ENCODE measurements at places on chromosomes 11 and 22. TPM values are rescaled to one million over a fixed set of nuclear protein-coding genes. Genes with fewer than 3 reads are reported as not detected.

- DNase-seq, result no peak
Measured at GRCh38 chr11:34613552-34614056, 7.3 kb upstream of the EHF start.

The SHISAL1 gene
- not detected for total RNA-seq

DNA sequence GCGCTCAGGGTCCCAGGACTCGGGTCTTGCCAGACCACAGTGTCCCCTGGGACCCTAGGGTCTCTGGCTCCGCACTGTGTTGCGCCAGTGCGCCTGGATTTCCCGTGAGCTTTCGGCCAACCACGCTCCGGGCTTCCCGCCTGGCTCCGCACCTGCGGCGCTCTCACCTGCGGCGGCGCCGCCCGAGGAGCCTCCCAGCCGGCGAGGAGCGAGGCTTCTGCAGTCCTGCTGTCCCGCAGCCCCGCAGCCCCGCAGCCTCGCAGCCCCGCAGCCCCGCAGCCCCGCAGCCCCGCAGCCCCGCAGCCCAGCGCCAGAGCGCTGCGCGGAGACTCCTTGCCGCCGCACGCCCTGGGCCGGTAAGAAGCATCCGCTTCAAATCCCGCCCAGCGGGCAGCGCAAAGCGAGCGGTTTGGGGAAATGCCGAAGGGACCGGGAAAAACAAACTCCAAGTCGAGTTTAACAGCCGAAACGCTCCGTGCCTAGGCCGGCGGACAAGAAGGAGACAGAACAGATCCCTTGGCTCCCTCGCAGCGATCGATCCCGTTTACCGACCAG is 939 bp downstream of the ALX4 start:
- DNase-seq, result no peak

DNA sequence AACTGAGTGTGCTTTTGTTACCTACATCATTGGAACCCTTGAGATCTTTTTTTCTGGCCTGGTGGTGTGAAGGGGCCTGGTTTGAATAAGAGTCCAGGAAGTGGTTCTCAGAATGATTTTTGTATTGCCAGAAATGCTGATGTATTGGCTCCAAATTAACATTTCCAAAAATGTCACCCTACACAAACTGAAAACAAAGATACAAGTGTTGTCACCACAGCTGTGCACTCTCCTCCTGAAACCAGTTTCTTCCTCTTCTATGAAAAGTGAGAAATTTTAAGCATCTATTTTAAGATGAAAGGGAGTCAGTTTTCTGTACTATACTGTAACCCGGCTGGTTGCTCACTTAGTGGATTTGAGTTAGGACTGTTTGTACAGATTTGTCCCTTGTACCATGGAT is 218.8 kb downstream of the PGR start:
- no peak for DNase-seq

DNA sequence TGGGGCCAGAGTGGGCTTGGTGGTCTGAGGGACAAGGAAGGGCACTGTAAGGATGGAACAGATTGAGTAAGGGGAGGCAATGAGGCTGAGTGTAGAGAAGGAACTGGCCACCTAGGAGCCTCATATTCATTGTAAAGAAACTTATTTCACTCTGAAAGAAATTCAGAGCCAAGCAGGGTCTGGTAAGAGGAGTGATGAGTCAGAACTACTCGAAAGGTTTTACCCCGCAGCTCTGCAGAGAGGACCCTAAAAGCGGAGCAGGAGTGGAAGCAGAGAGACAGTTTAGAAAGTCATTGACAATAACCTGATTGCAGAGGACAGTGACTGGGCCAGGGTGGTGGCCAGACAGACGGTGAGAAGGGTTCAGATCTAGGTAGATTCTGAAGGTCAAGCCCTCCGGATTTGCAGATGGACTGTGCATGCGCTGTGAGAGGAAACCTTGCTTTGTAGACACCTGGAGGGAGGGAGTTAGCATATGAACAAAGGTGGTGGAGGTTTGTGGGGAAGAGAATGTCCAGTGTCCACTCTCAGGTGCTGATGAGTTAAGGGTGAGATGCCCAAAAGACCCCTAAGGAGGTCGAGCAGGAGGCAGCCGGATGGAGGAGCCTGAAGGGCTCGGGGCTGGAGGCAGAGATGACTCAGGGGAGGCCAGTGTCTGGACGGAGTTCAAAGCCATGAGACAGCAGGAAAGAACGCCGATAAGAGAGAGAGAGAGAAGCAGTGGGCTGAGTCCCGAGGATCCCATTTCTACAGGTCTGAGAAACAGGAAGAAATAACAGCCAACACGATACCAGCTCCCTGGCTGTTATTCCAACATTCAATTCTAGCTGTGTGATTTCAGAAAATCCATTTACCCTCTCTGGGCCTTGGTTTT is 546.0 kb downstream of the BRD1 start:
- DNase-seq, result no peak

DNA sequence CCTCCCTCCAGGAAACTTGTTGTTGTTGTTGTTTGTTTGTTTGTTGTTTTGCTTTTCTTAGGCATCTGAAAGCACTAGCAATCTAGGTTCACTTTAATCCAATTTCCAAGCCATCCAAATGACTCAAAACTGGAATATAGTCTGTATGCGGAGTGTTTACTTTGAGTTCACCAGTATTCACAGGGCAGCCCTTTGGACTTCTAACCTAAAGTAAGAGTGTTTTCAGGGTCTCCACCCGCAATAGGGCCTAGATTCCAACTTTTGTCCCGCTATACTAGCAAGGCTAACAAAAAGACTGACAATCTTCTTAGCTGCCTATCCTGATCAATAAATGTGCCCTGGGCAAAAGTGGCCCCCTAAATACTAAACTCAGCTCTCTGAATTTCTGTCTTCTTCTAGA is 13.6 kb downstream of the PGM2L1 start:
- no peak for DNase-seq

GRCh38 chr11:38819981-38820380 is 2221.9 kb upstream of the RAG2 start:
- no peak for DNase-seq

- DNase-seq, result no peak
Measured at GRCh38 chr11:46858920-46859546, 13.0 kb upstream of the CKAP5 start.

The KIF18A gene
- 20.4 TPM for total RNA-seq

The APOC3 gene
- not detected for total RNA-seq

GRCh38 chr22:41243361-41243760 is 2.6 kb upstream of the CHADL start:
- DNase-seq, result no peak
